Stimulated activated CD4-positive, alpha-beta T cell treated with anti-CD3 and anti-CD28 coated beads, Interleukin-1b, Interleukin-23, amount 100 ng/mL, for 24 hours (primary cell): ENCODE measurements at places on chromosomes 5 and 9.

GRCh38 chr9:107307331-107307730, 24.3 kb downstream of the RAD23B start:
- DNase-seq: no peak

DNA sequence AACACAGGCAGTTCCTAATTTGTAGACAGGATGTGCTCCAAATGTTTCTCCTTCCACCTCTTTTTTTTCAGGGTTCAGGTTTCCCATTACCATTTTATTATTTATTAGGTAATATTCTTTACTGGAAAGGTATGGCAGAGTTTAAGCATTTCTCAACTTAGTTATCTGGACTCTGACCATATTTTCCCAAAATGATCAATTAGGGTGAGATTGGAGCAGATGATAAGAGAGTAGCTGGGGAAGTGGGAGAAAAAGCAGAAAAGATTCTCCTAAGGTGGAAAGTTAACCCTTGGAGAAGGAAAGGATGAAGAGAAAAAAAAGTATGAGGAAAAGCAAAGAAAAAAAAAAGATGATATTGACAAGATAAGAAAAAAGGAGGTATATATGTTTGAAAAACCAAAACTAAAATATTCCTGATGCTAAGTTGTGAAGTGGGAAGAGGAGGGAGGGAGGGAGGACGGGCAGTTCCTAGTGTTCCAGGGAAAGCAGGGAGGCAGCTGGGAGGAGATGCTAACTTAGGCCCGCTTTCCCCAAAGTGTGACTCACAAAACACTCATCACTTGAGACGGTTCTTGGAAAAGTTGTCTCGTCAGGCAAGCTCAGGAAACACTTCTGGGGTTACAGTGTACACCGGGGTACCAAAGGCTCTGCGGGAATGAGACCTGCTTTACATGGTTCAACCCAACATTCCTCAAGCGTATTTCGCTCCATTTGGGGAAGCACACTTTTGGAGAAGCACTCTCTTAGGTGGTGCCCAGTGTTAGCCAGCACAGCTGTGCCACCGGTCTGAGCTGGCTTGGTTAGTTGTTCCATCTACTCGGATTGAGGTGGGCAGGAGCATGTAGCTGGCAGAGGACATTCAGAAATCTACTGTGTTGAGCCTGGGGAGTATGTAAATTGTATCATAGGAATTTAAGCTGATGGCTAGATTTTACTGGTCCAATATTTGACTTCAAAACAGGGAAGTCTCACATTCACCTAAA, 35.1 kb downstream of the B4GALT1 start:
- no peak for DNase-seq

GRCh38 chr9:130347036-130347435, 81.5 kb downstream of the HMCN2 start:
- DNase-seq: no peak

DNA sequence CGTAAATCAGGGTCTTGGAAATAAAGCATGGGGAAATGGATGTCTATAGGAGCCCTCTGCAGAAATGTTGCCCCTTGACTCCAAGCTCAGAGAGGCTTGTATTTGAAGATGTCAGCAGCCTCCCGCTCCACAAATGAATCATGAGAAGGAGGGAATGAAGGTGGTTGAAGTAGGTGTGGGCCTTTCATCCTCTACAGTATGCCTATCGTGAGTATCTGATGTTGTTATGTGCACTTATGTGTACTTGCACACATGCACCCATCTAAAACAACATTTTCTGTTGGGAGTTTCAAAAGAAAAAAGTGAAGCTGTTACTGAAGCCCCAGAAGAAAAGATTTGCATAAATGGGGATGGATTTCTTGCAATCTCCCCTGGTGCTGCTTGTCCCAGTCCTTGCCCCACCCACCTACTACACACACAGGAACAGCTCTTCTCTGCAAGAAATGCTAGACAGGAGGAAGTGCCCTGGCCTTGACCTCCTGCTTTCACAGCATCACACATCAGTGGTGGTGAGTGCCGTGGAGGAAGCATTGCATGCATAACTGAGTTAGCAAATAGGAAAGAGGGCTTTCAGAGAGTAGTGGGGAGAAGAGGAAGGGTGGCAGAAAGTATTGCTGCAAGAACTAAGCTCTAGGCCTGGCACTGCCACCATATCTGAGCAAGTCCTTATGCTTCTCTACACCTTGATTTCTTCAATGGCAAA, 156.1 kb downstream of the SNX18 start:
- no peak for DNase-seq

DNA sequence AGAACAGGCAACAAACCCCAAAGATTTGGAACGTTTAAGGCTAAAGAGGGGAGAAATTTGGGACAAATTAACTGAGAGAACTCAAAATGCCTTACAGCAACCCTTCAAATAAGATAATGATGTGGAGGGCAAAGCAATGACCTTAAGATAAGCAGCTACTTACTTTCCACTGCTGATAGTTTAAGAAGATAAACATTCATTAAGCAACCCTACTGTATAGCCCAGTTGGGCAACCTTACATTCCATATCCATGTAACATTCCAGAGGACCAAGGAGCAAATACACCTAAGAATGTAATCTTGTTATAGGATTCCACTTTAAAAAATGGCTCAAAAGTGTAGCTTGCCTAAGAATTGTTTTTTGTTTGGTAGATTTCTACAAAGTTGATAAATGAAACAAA, 14.8 kb downstream of the ETF1 start:
- no peak for DNase-seq

- DNase-seq: no peak
These were observed 48.6 kb downstream of the HRH2 start for GRCh38 chr5:175706499-175706898.

DNA sequence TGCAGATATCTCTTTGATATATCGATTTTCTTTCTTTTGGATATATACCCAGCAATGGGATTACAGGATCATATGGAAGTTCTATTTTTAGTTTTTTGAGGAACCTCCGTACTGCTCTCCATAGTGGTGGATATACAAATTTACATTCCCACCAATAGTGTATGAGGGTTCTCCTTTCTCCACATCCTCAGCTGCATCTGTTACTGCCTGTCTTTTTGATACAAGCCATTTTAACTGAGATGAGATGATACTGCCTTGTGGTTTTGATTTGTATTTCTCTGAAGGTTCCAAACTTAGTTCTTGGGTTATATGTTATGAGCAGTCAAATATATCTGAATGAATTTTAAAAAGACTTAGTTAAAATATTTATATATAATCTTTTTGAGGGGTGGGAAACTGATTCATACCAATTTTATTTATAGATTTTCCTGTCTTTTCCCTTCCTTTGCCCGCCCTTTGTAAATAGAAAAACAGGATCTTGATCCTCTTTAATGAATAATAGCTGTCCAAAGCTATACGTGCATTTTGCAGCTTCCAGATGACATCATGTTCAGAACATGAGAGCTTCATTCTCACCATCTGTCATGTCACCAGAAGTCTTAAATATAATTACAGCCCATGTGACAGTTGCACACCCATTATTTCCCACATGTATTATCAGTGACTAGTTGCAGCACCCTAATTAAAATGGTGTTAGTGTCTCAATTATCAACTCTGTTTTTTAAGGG, 6.2 kb upstream of the ARHGEF28 start:
- no peak for DNase-seq

DNA sequence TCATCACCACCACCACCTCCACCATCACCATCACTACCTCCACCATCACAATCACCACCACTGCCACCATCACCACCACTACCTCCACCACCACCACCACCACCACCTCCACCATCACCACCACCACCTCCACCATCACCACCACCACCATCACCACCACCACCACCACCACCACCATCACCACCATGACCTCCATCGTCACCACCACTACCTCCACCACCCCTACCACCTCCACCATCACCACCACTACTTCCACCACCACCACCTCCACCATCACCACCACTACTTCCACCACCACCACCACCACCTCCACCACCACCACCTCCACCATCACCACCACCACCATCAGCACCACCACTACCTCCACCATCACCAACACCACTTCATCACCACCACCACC, 23.5 kb upstream of the ADCY2 start:
- DNase-seq: no peak

GRCh38 chr9:72533322-72533721, 11.9 kb downstream of the TMC1 start:
- no peak for DNase-seq

DNA sequence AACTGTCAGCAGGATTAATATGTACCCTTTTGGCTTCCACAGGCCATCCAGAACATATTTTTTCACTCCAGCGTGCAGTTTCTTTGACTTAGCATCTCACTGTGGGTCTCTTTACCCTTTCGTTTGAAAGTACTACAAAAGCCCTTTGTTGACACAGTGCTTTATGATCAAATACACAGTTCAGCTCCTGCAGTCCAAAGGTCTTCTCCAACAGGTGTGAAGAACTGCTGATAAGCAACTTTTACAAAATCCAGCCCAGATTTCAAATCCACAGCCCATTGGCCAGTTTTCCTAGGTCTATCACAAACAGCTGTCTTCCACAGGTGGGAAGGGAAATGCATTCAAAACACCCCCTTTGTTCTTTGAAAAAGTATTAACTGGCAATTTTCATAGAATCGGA, 54.8 kb downstream of the MYO10 start:
- DNase-seq: no peak

DNA sequence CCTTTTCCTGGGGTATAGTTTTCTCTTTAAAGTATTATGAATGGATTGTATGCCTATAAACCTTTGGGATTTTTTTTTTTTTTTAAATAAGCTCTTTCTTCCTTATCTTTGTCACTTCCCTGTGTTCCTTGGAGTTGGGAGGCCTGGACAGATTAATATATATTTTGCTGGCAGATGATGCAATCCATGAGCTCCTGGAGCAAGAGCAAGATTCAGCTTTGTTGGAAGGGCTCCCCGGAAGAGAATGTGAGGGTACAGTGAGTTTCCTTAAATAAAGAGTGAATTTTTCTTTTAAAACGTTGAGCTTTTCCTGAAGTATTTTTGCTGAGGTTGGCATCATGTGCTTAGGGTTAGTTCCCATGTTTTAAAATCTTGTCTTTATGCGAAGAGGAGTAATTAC, 98.7 kb upstream of the SLC28A3 start:
- DNase-seq: no peak

DNA sequence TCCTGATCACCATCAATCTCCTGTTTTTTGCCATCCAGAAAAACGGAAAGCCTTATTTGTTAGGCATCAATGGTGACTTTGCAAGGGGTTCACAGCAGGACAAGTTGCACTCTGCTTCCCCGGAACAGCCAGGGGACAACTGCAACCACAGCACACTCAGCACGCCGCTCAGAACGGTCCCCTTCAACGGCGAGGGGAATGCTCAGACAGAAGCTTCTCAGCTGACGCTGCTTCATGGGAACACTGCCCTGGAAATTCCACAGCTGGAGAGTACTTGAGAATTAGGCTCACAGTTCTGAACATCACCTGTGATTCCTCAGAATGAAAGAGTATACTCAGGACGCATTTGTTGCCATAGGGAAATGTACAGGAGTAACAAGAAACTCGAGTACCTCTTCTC, 40.1 kb upstream of the PLPP6 start:
- DNase-seq: no peak

GRCh38 chr5:73215531-73215890, 42.5 kb downstream of the TMEM174 start:
- DNase-seq: no peak

- no peak for DNase-seq
These were observed 13.7 kb downstream of the DOCK2 start for GRCh38 chr5:169650701-169651331.

DNA sequence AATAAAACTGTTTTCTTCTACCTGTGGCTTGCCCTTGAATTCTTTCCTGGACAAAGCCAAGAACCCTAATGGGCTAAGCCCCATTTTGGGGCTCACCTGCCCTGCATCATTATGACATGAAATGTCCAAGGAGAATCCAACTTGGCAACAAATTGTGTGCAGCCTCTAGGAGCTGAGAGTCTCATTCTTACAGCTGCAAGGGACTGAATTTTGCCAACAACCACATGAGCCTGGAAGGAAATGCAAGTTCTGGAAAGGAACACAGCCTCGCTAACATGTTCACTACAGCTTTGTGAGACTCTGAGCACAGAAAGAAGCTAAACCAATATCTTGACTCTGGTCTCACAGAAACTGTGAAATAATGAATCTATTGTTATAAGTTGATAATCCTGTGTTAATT, 94.8 kb upstream of the CDH12 start:
- no peak for DNase-seq

DNA sequence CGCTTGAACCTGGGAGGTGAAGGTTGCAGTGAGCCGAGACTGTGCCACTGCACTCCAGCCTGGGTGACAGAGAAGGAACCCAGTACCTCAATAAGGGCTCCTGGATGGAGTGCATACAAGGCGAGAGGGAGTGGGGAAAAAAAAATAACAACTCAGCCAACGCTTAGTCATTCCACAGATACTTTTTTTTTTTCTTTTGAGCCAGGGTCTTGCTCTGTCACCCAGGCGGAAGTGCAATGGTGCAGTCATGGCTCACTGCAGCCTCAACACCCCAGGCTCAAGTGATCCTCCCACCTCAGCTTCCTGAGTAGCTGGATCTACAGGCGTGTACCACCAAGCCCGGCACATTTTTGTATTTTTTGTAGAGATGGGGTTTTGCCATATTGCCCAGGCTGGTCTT, 59.5 kb upstream of the GGTA1 start:
- no peak for DNase-seq
